NK-92 treated with Interleukin-12 subunit alpha and Interleukin-12 subunit beta, amount 100 ng/mL, for 24 hours (cell line): ENCODE measurements at places on chromosomes 5 and 9.

GRCh38 chr9:122031776-122032175 is 61.3 kb downstream of the TTLL11 start:
- no peak for DNase-seq

GRCh38 chr5:148290271-148291195 is 21.7 kb upstream of the SPINK7 start:
- no peak for DNase-seq

DNA sequence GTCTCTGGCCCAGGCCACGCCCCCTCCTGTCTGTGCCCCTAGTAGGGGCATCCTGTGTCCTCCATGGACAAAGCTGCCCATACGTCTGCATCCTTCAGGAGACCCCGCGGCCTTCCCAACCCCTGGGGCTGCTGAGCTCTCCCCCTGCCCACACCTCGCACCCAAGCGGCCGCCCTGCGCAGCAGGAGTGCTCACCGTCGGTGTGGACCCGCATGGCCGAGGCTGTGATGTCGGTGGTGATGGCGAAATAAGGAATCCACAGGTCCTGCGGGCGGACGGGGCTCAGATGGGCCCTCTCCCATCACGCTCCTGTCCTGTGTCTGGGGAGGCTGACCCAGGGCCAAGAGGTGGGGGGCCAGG is 4.8 kb upstream of the NSMF start:
- DNase-seq, result no peak

GRCh38 chr9:85321561-85321960 is 420.2 kb downstream of the AGTPBP1 start:
- DNase-seq, result no peak

DNA sequence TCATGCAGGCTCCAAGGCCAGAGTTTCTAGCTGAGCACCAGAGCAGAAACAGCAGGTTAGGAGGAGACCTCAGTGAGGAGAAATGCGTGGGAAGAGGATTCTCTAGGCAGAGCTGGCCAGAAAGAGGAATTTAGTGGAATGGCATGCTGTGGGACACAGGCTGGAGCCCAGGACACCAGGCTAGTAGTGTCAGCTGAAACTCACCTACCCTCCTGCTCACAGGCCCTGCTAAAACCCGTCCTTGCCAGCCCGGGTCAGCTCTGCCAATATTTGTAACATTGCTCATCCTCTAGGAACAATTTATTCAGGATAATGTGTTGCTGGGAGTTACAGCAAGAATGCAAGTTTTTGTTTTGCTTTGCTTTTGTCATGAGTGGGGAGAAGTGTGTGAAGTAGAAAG is 40.2 kb upstream of the AGXT2 start:
- no peak for DNase-seq
